Astrocyte (in vitro differentiated cells and primary cell): ENCODE measurements at places on chromosomes 5 and 9. TPM values are rescaled to one million over a fixed set of nuclear protein-coding genes. Genes with fewer than 3 reads are reported as not detected.

NXNL2 gene
- total RNA-seq, result 0.62 and 1.6 TPM in 2 replicates

DNA sequence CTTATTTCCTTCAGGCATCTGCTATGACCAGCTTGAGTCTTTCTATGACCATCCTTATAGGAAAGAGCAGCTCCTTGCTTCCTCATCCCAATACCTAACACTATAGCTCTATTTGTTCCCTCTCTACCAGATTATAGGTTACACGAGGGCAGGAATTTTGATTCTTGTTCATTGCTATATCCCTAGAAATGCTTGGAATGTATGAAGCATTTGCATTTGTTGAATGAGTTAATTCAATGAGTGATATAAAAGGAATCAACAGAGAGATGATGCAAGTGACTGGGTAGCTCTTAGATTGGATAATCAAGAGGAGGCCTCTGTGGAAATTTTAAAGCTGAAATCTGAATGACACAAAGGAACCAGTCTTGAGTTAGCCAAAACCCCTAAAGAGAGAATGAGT is 13.9 kb downstream of the ZCCHC9 start:
- H3K27ac ChIP-seq, result peak overlapping the region; percentile 63
- peak; percentile 76 for DNase-seq
- peaks cover 3% of the 10 kb centered on the region for H3K4me1 ChIP-seq

DNA sequence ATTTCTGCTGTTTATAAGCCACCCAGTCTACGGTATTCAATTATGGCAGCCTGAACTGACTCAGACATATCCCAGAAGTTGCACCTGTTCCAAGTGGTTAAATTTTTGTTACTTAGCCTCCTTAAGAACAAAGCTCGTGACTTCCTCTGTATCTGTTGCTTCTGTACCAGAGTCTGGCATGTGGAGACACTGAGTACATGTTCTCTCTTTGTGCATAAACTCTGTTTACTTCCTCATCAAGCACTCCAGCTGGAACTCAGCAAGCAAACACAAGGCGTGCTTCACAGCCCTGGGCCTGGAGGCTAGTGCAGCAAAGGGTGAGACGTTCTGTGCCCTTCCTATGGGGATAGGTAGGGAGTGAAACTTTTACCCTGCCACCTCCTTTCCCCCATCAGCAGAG is 19.0 kb downstream of the C9orf152 start:
- no peak for DNase-seq
- no peaks in the 10 kb centered on the region for H3K36me3 ChIP-seq
- peaks cover 4% of the 10 kb centered on the region for H3K4me1 ChIP-seq
- H3K27ac ChIP-seq, result no peak overlapping the region

GRCh38 chr5:35853631-35854030 is 3.1 kb upstream of the IL7R start:
- H3K27me3 ChIP-seq, result no peaks in the 10 kb centered on the region
- H3K36me3 ChIP-seq, result no peaks in the 10 kb centered on the region
- H3K4me3 ChIP-seq, result no peak overlapping the region
- DNase-seq, result no peak
- peaks cover 18% of the 10 kb centered on the region for H3K4me1 ChIP-seq
- no peak overlapping the region for H3K27ac ChIP-seq

GRCh38 chr5:595285-595875 is 16.8 kb upstream of the CEP72 start:
- H3K27me3 ChIP-seq, result peaks cover 48% of the 10 kb centered on the region
- DNase-seq, result no peak
- H3K36me3 ChIP-seq, result no peaks in the 10 kb centered on the region
- H3K27ac ChIP-seq, result no peak overlapping the region
- H3K4me1 ChIP-seq, result no peaks in the 10 kb centered on the region
